GM23338 (cell line): ENCODE measurements at places on chromosomes 16 and 17. TPM values are rescaled to one million over a fixed set of nuclear protein-coding genes. Genes with fewer than 3 reads are reported as not detected.
A peak's percentile ranks its signal among the peaks of the same experiment; 100 is the strongest.

DNA sequence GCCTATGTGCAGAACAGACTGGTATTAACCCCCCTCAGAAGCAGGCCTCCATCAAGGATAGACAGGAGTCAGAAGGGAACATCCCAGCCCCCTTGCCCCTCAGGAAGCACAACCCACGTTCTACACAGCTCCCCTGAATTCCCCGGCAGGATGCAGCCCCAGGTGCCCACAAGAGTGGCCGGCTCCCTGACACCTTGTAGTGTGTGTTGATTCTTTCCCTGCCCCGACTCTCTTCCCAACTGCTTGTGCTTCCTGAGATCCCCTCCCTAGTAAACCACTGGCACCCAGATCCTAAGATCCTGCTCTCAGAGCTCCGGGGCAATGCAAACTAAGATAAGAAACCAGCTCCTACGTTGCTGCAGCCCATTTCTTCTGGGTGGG is 34.8 kb upstream of the LITAF start:
- H3K4me3 ChIP-seq, result no peak overlapping the region
- H3K27me3 ChIP-seq, result no peaks in the 10 kb centered on the region
- H3K36me3 ChIP-seq, result no peaks in the 10 kb centered on the region
- DNase-seq, result no peak
- 0 out of 2 replicates have a peak overlapping the region, but pooled peaks have one; percentile 26 for H3K27ac ChIP-seq

DNA sequence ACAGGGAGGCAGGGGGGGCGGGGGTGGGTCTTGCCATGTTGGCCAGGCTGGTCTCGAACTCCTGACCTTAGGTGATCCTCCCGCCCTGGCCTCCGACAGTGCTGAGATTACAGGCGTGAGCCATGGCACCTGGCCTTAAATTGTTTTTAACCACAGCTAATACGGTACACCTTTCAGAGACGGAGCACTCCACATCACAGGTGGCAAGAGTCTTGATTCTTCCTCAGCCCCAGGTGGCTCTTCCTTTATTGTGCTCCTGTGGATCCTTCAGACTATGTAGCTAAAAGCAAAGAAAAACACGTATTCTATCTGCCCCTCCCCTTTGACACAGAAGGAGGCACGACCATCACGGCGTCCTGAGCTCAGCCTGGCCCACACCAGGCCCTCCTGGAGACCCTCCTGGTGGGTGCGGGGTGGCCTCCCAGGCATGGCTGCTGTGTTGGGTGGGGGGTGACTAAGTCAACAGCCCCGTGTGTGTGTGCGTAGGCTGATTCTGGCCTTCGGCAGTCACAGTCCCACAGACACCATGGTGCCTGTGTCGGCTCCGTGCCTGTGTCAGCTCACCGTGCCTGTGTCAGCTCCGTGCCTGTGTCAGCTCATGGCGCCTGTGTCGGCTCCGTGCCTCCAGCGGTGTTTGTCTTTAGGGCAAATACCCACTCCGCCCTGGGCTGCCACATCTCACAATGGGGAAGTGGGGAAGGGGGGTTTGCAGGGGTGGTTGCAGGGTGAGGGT is 10.8 kb upstream of the SECTM1 start:
- no peak for DNase-seq
- no peak overlapping the region for H3K4me3 ChIP-seq
- no peak overlapping the region for H3K27ac ChIP-seq
- H3K4me1 ChIP-seq, result no peaks in the 10 kb centered on the region

- H3K36me3 ChIP-seq, result no peaks in the 10 kb centered on the region
- H3K27ac ChIP-seq, result no peak overlapping the region
- peak; percentile 86 for DNase-seq
- no peaks in the 10 kb centered on the region for H3K4me1 ChIP-seq
- peak overlapping the region; percentile 47; the same call in 1 of the 2 replicates for H3K4me3 ChIP-seq
- H3K27me3 ChIP-seq, result peaks cover 22% of the 10 kb centered on the region
These were observed 9.2 kb downstream of the FSCN2 start for GRCh38 chr17:81537343-81537855.

GRCh38 chr17:48545539-48545938 is 630 bp upstream of the HOXB2 start:
- no peak overlapping the region for H3K4me3 ChIP-seq
- H3K27me3 ChIP-seq, result peaks cover 100% of the 10 kb centered on the region
- no peak for DNase-seq
- no peaks in the 10 kb centered on the region; the same call in 1 of the 2 replicates for H3K36me3 ChIP-seq
- peaks cover 89% of the 10 kb centered on the region for H3K4me1 ChIP-seq

DNA sequence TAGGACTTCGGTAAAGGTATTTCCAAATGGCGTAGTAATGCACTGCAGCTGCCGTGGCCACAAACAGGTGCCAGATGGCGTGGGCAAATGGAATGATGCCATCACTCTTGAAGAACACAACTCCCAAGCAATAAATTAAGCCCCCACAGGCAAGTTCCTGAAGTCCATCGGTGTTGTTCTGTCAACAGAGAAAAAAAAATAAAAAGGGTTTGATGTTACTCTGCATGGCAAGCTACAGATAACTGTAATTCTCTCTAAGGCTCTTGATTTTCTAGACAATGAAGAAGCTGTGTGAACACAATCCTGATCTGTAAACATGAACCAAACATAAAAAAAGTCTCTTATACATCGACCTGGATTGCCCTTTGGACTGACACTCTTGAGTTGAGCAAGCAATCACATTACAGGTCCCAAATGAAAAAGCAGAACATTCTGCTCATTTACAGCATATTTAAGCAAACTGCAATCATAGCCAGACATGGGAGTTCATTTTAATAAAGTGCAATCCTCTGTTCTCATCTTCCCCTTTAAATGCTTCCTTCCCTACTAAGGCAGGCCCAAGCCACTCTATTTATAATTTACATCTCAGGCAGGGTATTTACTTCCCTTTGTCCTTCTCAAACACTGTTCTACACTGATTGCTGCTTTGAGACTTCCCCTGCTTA is 27.1 kb downstream of the MMD start:
- no peaks in the 10 kb centered on the region for H3K27me3 ChIP-seq
- no peak overlapping the region for H3K4me3 ChIP-seq
- H3K36me3 ChIP-seq, result peaks cover 18% of the 10 kb centered on the region
- H3K4me1 ChIP-seq, result no peaks in the 10 kb centered on the region
- H3K27ac ChIP-seq, result no peak overlapping the region; the same call in 1 of the 2 replicates

DNA sequence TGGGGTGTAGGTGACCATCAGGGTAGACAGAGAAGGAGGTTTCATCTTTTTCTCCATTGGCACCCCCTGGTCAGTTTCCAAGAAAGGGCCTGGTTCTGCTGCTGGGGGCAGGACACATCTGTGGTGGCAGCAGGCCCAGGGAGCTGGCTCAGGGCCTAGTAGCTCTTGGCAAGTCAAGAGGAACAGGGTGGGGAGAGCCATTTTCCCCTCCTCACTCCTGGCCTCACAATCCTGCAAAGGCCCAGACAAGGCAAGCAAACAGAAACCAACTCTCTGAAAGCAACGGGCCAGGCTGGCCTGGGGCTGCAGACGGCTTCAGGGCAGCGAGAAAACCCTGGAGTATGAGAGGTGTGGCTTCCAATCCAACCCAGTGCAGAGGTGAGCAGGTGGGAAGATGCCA is 192.9 kb upstream of the DYNLRB2 start:
- no peak overlapping the region for H3K4me3 ChIP-seq
- H3K27me3 ChIP-seq, result no peaks in the 10 kb centered on the region
- DNase-seq, result no peak
- no peaks in the 10 kb centered on the region for H3K4me1 ChIP-seq
- H3K36me3 ChIP-seq, result no peaks in the 10 kb centered on the region

DNA sequence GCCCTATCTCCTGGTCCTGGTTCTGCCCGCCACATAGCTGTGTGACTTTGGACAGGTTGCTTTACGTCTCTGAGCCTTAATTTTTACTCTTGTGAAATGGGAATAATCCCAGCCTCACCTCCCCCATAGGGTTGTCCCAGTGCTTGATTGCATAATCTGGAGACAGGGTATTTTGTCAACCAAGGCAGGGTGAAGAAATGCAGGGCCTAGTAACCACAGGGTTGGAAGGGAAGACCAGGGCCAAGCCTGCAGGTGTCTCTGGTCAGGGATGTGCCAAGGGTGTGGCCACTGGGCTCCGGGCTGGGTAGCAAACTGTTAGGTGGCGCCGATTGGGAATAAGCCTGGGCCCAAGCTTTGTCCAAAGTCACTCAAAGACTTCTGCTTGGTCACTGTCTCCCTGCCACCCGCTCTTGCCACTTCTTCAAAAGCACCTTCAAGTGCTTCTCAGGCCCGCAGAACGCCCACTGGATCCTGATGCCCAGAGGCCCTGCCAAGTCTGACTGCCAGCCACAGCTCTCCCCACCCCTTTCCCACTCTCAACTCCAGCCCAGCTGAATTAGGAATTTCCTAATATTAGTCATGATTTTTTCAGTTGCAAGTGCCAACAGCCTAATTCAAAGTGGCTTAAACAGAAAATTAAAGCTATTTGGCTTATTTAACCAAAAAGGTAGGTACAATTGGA is 20.6 kb upstream of the COL1A1 start:
- no peaks in the 10 kb centered on the region for H3K36me3 ChIP-seq
- no peaks in the 10 kb centered on the region for H3K4me1 ChIP-seq
- H3K27ac ChIP-seq, result no peak overlapping the region

DNA sequence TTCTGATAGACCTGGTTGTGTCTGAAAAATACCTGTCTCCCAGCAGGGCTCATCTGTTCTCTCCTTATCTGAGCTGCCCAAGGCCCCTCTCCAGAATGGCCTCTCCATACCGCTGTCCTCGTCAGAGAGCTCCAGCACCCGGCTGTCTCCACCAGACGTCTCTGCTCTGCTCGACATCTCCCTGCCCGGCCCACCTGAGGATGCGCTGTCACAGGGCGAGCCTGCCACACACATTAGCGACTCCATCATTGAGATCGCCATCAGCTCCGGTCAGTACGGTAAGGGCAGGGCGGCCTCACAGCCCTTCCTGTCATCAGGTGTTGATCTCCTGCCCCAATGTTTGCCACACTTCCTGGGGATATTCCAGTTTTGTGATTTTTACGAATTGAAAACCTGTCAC is 10.2 kb upstream of the JPT2 start:
- H3K36me3 ChIP-seq, result peaks cover 11% of the 10 kb centered on the region
- DNase-seq, result no peak
- no peaks in the 10 kb centered on the region for H3K4me1 ChIP-seq
- no peak overlapping the region for H3K27ac ChIP-seq
- no peak overlapping the region for H3K4me3 ChIP-seq

DNA sequence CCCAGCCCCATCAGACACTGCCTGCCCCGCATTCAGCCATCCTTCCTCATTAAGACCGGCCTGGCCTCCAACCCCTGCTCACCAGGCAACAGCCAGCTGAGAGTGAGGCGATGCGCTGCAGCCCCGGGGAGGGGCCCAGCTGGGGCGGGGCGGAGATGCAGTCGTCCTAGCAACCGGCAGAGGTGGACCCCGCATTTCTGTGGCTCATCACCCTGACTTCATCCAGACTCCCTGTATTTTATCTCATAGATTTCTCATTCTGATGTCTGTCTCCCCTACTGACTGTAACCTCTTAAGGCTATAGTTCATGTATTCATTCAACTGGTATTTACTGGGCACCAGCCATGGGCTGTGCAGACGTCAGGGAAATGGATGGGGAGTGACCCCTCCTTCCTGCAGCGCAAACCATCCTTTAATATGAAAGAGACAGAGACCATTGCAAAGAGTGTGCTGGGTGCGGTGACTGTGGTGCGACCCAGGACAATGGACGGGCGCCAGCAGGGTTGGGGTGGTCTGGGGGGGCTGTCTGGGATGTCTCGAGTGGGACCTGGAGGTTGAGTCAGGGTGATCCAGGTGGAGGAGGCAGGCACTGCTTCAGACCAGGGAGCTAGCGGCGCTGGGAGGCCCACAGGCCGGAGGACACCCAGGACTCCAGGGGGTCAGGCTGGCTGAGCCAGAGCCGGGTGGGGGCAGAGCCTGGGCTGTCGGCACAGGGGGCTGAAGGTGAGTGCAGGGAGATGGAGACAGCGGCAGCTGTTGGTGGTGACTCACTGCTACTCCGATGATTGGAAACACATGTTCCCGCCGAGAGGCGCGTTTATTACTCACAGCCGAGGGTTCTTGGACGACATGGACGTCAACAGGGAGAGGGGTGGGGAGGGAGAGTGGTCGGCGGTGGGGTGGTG is 10.5 kb upstream of the TIMP2 start:
- H3K36me3 ChIP-seq, result no peaks in the 10 kb centered on the region
- peaks cover 3% of the 10 kb centered on the region; the same call in 1 of the 2 replicates for H3K4me1 ChIP-seq
- DNase-seq, result no peak
- H3K27me3 ChIP-seq, result no peaks in the 10 kb centered on the region

DNA sequence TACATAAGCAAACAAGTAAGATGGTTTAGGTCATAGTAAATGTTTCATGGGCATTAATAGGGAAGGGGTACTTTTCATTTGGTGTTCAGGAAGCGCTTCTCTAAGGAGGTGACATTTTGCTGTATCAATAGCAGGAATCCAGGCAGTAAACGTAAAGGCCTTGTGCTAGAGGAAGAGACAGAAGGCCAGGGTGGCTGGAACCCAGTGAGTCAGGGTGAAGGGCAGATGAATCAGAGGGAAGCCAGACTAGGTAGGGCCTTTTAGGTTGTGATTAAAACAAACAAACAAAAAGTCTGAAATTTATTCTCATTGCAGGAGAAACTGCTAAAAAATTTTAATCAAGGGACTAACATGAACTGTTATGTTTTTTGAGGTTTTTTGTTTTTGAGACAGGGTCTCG is 6.5 kb downstream of the BMERB1 start:
- H3K27ac ChIP-seq, result no peak overlapping the region
- no peaks in the 10 kb centered on the region for H3K36me3 ChIP-seq
- H3K4me3 ChIP-seq, result no peak overlapping the region

The VTN gene
- total RNA-seq, result 0.35 TPM in 1 of 2 replicates, not detected in the other

The YWHAE gene
- 1,251 and 1,409 TPM in 2 replicates for total RNA-seq

The SSTR5 gene
- total RNA-seq, result 1.0 TPM in 1 of 2 replicates, not detected in the other

The PER1 gene
- 36.1 and 40.5 TPM in 2 replicates for total RNA-seq

The PRSS8 gene
- total RNA-seq, result 75.9 and 77.0 TPM in 2 replicates

The HBM gene
- total RNA-seq, result not detected in 2 replicates

The HERPUD1 gene
- 42.7 and 44.1 TPM in 2 replicates for total RNA-seq

The TMEM95 gene
- not detected in 2 replicates for total RNA-seq
